ENCODE measurements at places on chromosomes 12 and 14. TPM values are rescaled to one million over a fixed set of nuclear protein-coding genes. Genes with fewer than 3 reads are reported as not detected.

- no peaks in the 10 kb centered on the region for H3K27me3 ChIP-seq
- H3K36me3 ChIP-seq, result no peaks in the 10 kb centered on the region
- peak; percentile 56 for DNase-seq
- no peak overlapping the region for H3K4me3 ChIP-seq
- peaks cover 75% of the 10 kb centered on the region for H3K4me1 ChIP-seq
- peak overlapping the region; percentile 83 for H3K27ac ChIP-seq
Measured at GRCh38 chr14:68140076-68140741, 320.6 kb downstream of the RAD51B start.

GRCh38 chr12:84397263-84397662, 515.3 kb downstream of the SLC6A15 start:
- no peak for DNase-seq
- no peaks in the 10 kb centered on the region for H3K36me3 ChIP-seq
- H3K27ac ChIP-seq, result no peak overlapping the region
- H3K4me3 ChIP-seq, result no peak overlapping the region
- H3K27me3 ChIP-seq, result no peaks in the 10 kb centered on the region

DNA sequence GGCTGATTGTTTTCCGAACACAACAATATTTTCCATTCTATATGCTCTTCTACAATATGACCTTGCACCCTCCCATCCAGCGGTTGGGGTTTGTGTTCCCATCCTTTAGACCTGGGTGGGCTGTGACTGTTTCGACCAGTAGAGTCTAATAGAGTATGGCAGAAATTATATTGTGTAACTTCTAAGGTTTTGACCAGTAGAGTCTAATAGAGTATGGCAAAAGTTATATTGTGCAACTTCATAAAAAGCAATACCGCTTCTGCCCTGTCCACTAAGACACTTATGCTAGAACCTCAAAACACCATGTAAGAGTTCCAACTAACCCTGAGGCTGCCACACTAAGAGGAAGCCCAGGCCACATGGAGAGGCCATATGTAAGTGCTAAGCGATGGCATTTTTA, 719.7 kb upstream of the TBX3 start:
- no peak overlapping the region for H3K27ac ChIP-seq
- H3K4me3 ChIP-seq, result no peak overlapping the region
- H3K4me1 ChIP-seq, result no peaks in the 10 kb centered on the region
- DNase-seq, result no peak
- H3K27me3 ChIP-seq, result no peaks in the 10 kb centered on the region

RTL1 gene
- total RNA-seq, result not detected

OR6J1 gene
- total RNA-seq, result not detected

ITGA7 gene
- total RNA-seq, result 52.1 TPM

- H3K36me3 ChIP-seq, result no peaks in the 10 kb centered on the region
- no peaks in the 10 kb centered on the region for H3K4me1 ChIP-seq
- H3K27ac ChIP-seq, result no peak overlapping the region
- DNase-seq, result no peak
Measured at GRCh38 chr14:31657917-31658316, 96.7 kb downstream of the NUBPL start.

- peaks cover 3% of the 10 kb centered on the region for H3K4me1 ChIP-seq
- no peaks in the 10 kb centered on the region for H3K27me3 ChIP-seq
- peaks cover 19% of the 10 kb centered on the region for H3K36me3 ChIP-seq
- H3K4me3 ChIP-seq, result no peak overlapping the region
Measured at GRCh38 chr12:108804271-108804953, 53.0 kb downstream of the SSH1 start.

DNA sequence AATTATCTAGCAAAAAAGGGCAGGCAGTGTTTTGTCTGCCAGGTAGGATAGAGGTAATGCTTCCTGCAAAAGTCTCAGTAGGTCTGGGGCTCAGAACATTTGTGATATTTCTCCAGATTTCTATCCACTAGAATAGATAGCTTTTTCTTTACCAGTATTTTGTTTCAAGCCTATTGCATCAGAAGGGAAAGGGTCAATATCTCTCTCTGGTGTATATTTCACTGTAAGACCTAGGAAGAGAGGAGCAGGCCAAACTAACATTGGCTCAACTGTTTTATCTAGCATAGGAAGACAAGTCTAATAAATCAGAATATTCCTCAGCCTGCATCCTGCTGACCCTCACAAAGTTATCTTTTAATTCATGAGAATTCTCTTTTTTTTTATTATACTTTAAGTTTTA, 106.7 kb upstream of the DAAM1 start:
- no peak overlapping the region for H3K4me3 ChIP-seq
- H3K27me3 ChIP-seq, result no peaks in the 10 kb centered on the region
- H3K36me3 ChIP-seq, result no peaks in the 10 kb centered on the region
- no peak overlapping the region for H3K27ac ChIP-seq
- H3K4me1 ChIP-seq, result no peaks in the 10 kb centered on the region

TMBIM6 gene
- total RNA-seq, result 256 TPM

DNA sequence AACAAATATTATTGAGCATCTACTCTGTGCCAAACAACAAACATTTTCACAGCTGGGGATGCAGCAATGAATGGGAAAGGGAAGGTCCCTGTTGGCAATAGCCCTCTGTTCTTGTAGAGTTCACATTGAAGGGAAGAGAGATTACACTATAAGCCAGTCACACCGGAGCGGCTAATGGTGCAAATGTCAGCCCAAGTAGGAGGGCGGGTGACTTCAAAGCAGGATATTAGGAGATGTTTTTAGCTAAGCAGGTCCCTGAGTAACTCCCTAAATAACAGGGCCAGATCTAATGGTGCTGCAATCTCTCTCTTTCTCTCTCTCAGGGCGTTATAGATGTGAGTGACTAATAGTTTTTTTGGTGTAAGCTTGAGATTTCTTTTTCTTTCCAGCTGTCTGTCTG, 30.7 kb downstream of the FLVCR2 start:
- H3K4me3 ChIP-seq, result no peak overlapping the region
- H3K36me3 ChIP-seq, result no peaks in the 10 kb centered on the region
- no peak overlapping the region for H3K27ac ChIP-seq
- no peaks in the 10 kb centered on the region for H3K4me1 ChIP-seq
- no peaks in the 10 kb centered on the region for H3K27me3 ChIP-seq

DNA sequence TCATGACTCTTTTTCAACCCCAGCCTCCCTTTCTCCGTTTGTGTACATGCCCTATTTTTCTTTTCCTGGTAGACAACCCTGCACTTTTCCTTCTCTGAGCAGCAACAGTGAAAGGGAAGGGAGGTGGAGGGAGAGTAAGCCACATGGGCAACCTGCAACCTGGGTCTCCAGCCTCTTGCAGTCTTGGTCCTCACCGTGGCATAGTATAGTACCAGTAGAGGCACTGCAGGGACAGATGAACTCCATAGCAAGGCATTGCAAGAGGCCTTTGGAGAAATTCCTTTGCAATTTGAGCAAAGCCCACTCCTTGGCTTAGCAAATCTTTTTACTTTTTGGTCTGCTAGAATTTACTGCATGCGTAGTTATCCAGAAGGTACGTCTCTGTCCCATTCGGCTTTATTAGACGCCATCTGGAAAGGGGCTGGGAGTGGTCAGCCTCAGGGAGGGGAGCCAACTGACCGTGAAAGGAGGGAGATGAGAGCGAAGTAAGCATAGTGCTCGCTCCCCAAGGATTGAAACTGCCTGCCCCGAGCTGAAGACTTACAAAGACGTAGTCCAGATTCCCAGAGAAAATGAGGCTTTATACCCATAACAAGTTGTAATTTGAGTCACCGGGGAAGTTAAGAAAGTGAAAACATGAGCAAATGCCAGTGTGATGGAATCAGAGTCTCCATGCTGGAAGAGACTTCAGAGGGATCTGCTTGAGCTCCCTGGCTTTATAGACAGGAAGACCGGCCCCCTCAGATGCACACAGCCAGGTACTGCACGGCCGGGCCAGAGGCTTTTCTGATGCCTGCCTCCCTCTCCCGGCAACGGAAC, 332.0 kb downstream of the CACNA1C start:
- no peaks in the 10 kb centered on the region for H3K27me3 ChIP-seq
- peak; percentile 14 for DNase-seq
- no peak overlapping the region for H3K4me3 ChIP-seq
- no peaks in the 10 kb centered on the region for H3K4me1 ChIP-seq

- H3K4me3 ChIP-seq, result peak overlapping the region; percentile 41
- H3K27me3 ChIP-seq, result no peaks in the 10 kb centered on the region
- DNase-seq, result no peak
- no peaks in the 10 kb centered on the region for H3K36me3 ChIP-seq
- H3K27ac ChIP-seq, result peak overlapping the region; percentile 88
Measured at GRCh38 chr12:98644433-98644711, 216 bp downstream of the IKBIP start.

DNA sequence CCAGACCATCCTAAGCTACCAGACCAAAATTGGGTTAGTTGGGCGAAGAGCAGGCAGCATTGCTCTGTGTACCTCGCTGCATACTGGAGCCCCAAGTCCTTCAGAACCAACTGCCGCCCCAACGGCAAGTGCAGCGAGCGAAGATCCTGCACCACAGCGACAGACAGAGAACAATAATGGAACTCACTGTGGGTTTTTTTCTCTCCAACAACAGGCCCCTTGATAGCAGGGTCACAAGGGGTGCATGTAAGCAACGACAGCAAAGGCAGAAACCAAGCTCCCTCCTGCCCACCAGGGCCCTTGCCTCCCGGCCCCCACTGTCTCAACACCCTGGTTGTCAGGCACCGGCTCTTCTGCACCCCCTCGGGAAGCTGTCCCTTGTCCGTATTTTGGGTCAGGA, 39.0 kb downstream of the RNF34 start:
- no peak overlapping the region for H3K4me3 ChIP-seq
- no peak for DNase-seq
- no peaks in the 10 kb centered on the region for H3K27me3 ChIP-seq
- H3K36me3 ChIP-seq, result peaks cover 22% of the 10 kb centered on the region

DNA sequence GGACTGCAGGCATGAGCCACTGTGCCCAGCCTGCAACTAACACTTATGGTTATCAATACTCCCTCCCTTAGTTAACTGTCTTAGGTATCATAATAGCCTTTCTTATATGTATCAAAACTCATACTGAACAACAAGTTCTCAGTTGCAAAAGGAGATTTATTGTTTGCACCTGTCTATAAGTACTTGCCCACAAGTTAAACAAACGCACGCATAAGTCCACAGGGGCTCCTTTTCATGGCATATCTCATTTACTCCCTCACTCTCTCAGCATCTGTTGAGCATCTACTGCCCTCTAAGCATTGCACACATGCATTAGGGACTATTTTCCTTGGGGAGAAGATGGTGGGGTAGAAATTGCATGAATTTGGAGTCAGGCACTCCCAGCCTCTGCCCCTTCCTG, 46.7 kb upstream of the CORO1C start:
- no peaks in the 10 kb centered on the region for H3K4me1 ChIP-seq
- H3K27me3 ChIP-seq, result no peaks in the 10 kb centered on the region
- no peak overlapping the region for H3K4me3 ChIP-seq
- no peak overlapping the region for H3K27ac ChIP-seq

CCDC175 gene
- total RNA-seq, result not detected

GRCh38 chr12:43028826-43029225, 439.3 kb upstream of the PRICKLE1 start:
- H3K4me1 ChIP-seq, result no peaks in the 10 kb centered on the region
- no peak for DNase-seq
- H3K27me3 ChIP-seq, result no peaks in the 10 kb centered on the region
- no peaks in the 10 kb centered on the region for H3K36me3 ChIP-seq
- H3K4me3 ChIP-seq, result no peak overlapping the region

DNA sequence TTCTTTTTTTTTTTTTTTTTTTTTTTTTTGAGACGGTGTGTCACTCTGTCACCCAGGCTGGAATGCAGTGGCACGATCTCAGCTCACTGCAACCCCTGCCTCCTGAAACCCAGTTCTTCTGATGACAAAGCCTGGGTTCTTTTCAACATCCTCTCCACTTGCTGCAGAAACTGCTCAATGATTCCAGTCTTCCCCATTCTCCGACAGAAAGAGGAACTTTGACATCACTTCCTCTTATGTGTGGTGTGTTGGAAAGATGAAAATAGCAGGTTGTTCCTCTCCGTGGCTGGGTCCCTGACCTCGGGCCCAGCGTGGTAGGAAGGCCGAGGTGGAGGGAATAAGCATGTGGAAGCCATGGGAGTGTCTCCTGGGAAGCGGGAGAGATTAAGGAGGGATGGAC, 198.4 kb downstream of the PHETA1 start:
- no peaks in the 10 kb centered on the region for H3K27me3 ChIP-seq
- peak; percentile 42 for DNase-seq
- no peak overlapping the region for H3K4me3 ChIP-seq
- no peaks in the 10 kb centered on the region for H3K36me3 ChIP-seq

SERPINA12 gene
- total RNA-seq, result not detected

DNA sequence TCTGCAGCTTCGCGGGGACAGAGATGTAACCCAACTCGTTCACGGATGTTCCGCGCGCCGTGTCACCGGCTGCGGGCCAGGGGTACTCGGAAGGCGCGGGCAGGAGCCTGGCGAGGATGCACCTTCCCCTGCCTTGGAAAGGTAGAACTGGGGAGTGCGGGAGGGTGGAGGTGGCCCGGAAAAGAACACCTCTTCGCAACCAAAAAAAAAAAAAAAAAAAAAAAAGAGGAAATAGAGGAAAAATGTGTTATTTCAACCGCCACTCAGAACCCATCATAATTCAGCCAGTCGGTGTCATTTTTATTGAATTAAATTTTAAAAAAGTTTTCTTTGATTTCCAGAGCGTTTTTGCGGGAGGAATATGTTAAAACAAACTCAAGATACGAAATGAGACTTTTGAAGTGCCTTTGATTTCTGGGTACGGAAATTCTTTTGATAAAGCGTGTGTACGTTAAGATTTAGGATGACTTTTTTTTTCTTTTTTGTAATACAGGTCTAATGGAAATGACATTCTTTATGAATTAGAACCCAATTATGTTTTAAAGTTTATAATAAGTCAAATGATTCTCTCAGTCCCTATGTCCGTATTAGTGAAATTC, 8.9 kb downstream of the CDKN1B start:
- peak overlapping the region; percentile 93 for H3K27ac ChIP-seq
- H3K27me3 ChIP-seq, result no peaks in the 10 kb centered on the region
- peaks cover 3% of the 10 kb centered on the region for H3K36me3 ChIP-seq
- peaks cover 26% of the 10 kb centered on the region for H3K4me1 ChIP-seq

NR2C1 gene
- total RNA-seq, result 16.2 TPM

DNA sequence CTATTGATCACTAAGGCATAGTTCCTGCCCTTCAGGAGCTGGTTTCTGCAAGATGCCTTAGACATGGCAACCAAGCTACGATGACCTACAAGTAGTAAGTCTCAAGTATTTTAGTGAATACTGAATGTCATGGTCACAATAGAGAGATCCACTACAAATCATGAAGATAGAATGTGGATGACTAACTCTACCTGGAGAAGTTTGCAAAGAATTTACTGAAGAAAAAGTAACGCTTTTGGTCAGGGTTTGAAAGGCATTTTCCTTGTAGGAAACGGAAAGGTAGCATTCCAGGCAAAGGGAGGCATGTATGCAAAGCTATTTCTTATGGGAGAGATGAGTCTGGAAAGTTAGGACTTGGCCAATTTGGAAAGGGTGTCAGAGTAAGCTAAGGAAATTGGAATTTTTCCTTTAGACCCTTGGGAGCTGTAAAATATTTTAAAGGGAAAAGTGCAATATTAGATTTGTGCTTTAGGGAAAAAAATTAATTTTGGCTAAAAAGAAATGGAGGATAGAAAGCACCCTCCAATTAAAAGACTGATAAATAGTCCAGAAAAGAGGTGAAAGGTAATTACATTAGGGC, 377.5 kb downstream of the EGLN3 start:
- no peaks in the 10 kb centered on the region for H3K4me1 ChIP-seq
- no peaks in the 10 kb centered on the region for H3K36me3 ChIP-seq
- H3K4me3 ChIP-seq, result no peak overlapping the region
- DNase-seq, result no peak

TGM1 gene
- total RNA-seq, result 13.8 TPM

All from body of pancreas (tissue), 4 donors.